Activated naive CD4-positive, alpha-beta T cell (primary cell): ENCODE measurements at places on chromosomes 2 and 18.

DNA sequence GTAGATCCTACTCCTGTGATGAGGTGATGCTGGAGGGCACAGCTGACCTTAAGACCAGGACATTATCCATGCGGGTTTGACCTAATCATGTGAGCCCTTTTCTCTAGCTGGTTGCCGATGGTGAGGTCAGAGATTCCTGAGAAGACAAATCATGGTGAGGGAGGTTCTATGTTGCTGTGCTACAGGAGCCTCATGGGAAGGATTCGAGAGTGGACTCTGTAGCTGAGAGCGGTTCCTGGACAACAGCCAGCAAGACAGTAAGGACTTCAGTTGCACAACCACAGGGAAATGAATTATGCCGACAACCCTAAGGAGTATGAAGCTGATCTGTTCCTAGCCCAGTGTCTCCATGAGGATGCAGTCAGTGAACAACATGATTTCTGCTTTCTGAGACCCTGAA, 80.4 kb downstream of the EPB41L3 start:
- DNase-seq = no peak

DNA sequence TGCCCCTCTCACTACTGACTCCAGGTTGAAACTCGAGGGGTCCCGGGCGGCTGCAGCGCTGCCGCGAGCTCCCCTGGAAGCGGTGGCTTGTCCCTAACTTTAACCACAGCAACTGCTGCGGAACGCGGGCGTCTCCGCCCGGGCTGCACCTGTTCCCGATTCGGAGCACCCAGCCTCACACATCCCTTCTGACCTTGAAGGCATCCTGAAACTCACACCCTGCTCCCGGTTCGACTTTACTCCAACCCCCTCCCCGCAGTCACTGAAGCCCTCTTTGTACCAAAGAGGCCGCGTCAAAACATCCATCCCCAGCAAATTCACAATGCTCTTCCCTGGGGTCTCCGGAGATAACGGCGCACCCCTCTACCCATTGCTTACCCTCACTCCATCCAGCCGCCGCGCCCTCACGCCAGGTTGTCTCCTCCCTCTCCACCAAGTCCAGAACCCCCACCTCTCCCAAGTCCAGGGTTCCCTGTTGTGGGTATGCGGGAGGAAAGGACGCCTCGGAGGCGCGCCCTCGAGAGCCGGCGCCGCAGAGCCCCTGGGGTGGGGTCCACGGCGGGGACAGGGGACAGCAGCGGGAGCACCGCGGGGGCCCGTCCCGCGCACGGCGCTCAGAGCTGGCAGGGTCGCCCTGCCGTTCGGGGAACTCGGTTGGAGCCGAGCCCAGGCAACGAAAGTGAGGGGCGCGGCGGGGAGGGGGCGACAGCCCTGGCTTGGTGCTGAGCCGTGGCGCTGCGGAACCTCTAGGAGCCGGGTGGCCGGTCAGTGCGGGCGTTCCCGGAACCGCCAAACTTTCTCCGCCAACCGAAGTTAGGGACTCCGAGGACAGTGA, 934 bp downstream of the MYO5B start:
- no peak for DNase-seq

GRCh38 chr2:64165706-64166105, 21.5 kb upstream of the PELI1 start:
- no peak for DNase-seq

DNA sequence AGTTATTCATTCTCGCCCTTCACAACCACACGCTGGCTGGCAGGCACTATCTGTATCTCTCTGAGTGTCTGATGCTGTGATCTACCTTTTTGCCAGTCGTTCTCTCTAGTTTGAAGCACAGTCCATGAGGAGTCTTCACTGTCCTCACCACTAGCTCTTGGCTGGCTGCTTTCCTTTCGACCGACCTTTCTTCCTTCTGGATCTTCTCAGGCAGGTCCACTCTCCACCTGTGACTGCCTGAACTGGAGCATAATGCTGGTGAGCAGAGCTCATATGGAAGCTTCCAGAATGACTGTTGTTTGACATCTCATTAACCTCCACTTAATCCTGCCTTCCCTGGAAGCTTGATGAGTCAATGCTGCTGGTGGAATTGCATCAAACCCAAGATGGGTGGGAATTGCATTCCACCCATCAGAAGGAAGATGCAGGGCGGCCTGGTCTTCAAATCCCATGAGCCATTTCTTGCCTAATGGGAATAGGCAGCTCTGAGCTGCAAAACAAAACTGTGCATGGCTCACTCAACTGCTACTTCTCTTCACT, 283.5 kb upstream of the HDAC4 start:
- no peak for DNase-seq

DNA sequence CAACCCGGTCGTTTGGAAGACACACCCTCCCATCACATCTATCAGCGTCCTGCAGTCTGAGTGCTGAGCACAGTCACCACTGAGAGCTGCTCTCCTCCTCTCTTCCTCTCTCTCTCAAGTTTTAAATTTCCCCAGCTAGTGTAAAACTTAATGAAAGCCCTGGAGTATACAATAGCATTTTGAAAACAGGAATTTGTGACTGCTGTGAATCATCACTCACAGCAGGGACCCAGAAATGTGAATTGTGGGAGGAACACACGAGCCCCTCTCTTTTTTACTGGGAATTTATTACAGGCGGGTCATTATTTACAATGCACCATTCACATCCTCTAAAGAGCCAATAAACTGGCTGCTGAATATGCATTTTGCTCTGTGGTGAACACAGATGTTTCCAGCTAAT, 185.0 kb upstream of the SMIM21 start:
- DNase-seq = no peak

DNA sequence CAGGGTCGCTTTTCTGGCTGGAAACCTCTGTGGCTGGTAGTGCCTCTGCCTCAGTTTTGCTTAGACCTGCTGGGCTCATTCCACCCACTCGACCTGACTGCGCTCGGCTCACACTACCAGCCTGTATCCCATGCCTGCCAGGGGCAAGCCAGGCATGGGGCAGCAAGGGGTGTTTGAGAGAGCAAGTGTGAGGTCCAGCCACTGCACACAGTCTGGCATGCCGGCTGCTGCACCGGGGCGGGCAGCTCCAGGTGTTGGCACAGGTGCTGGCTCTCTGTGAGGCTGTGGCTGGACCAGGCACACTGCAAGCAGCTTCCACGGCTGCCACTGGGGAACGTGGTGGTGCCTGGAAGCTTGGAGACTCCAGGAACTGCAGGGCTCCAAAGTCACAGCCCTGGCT, 90.9 kb downstream of the ATAD2B start:
- no peak for DNase-seq

DNA sequence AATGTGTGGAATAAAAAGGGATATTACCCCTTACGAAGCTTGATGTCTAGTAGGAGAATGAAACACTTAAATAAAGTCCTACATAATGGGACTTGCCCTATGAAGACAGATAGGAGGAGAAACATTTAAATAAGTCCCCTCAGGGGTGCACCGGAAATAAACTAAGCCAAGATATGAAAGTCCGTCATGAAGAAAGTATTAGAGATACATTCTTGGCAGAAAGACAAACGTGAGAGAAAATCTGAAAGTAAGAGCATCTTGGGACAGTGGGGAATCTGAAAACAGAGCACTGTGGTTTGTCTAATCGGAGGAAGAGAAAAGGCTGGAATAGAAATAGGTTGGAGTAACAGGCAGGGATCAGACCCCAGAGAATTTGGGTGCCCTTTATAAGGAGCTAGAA, 516.9 kb upstream of the DSEL start:
- DNase-seq = no peak

GRCh38 chr2:113324684-113325160, 46.0 kb upstream of the PAX8 start:
- no peak for DNase-seq

GRCh38 chr18:73981796-73982195, 165.8 kb downstream of the FBXO15 start:
- DNase-seq = no peak

- DNase-seq = no peak
Observed at GRCh38 chr2:17933256-17933655, 54.8 kb downstream of the KCNS3 start.

DNA sequence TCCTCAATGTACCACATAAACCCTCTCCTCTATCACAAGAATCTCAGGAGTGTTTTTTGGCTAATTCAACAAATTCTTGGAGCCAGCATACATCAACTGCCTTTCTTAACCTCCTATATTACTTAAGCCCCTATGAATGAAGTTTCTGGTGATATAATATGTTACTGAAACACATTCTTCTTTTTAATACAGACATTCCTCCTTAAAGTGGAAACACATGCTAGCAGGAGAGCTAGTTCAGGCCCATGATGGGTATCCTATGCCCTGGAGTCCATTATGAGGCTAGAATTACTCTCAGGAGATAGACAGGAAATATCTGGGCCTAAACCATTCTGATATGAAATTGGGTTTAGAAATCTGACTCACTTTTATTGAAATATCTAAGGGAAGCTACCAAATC, 26.6 kb upstream of the RMDN2 start:
- no peak for DNase-seq

DNA sequence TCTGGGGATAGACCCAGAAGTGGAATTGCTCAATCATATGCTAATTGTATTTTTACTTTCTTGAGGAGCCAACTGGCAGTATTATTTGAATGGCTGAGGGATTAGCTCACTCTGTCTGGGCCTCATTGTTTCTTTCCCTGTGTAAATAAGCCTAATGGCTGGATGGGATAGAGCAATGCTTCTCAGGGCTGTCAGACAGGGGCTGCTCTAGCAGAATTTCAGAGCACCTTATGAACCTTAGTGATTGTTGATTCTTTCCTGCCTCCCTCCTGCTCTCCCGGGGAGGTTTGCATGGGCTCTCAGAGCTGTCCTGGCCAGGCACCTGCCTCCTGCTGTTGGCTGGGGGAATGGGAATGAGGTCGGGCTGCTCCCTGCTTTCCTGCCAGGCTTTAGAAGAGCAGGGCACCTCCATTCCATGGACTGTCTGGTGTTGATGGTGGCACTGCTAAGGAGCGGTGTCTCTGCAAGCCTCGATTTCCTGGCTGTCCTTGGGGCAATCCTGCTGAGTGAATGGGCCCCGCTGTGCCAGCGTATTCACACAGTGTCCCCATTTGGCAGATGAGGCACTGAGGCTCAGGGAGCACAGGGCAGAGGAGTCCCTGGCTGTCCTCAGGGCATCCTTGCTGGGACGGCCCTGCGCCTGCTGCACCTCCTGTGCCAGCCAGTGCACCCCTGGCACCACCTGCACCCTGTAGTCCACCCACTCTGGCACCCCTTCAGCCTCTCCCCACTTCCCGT, 468.2 kb upstream of the HS6ST1 start:
- no peak for DNase-seq

GRCh38 chr2:152488075-152488474, 153.1 kb downstream of the FMNL2 start:
- DNase-seq = no peak

- no peak for DNase-seq
Observed at GRCh38 chr2:40797120-40797519, 345.2 kb upstream of the SLC8A1 start.

GRCh38 chr18:58983260-58984155, 118.8 kb downstream of the ZNF532 start:
- no peak for DNase-seq

DNA sequence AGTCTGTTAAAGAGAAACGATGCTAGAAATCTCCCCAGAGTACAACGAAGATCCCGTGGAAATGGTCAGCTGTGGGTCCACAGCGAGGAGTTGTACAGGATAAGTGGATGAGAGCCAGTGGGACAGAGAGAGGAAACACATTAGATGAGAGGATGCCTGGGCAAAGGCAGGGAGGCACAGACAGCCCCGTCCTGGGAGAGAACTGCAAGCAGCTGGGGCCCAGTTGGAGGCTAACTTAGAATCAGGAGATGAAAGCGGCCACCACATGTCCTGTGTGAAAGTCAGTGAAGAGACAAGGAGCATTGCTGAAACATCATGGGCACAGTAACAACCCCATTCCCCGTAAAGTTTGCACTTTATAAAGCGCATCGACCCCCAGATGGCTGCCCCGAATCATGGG, 157.5 kb downstream of the RAPGEF4 start:
- DNase-seq = no peak

GRCh38 chr2:82790206-82791021, 1668.7 kb downstream of the SUCLG1 start:
- DNase-seq = no peak

- no peak for DNase-seq
Observed at GRCh38 chr2:88160517-88160916, 9.6 kb upstream of the THNSL2 start.

GRCh38 chr2:147133286-147133908, 711.4 kb upstream of the ACVR2A start:
- DNase-seq = no peak

DNA sequence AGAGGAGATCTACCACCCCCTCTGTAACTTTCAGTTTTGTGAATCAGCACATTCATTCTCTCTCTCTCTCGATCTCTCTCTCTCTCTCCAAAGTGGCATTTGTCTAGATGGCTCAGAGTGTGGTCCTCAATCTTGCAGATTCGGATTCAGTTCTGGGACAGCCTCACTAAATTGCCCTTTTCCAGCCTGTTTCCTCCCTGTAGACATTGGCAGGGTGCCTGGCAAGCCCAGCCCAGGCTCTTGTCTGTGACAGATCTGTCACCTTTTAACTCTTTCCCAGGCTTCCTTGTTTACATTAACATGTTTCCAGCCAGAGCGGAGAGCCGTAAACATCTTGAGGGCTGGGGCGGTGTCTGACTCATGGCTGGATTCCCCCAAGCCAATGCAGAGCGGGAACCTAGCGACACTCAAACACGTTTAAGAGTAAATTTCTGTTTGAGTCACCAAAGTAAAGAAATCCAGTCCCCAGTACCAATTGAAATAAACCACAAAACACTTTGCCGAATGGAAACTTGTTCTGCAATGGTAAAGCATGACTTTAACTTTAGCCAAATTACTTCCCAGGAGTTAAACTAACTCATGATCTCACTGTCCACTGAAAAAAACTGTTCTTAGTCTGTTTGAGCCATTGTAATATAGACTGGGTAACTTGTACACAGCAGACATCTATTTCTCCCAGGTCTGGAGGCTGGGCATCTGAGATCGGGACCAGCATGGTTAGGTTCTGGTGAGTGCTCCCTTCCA, 6.6 kb upstream of the CYP27C1 start:
- DNase-seq = no peak

GRCh38 chr18:76679259-76679658, 143.1 kb upstream of the ZNF236 start:
- DNase-seq = no peak

- DNase-seq = no peak
Observed at GRCh38 chr2:181117206-181117925, 137.0 kb downstream of the UBE2E3 start.

- no peak for DNase-seq
Observed at GRCh38 chr2:181957668-181958067, 28.0 kb upstream of the PPP1R1C start.
